ENCODE measurements at places on chromosomes 2 and 18. TPM values are rescaled to one million over a fixed set of nuclear protein-coding genes. Genes with fewer than 3 reads are reported as not detected.
A peak's percentile ranks its signal among the peaks of the same experiment; 100 is the strongest.

GRCh38 chr18:56167366-56167765, 471.0 kb downstream of the TXNL1 start:
- no peak for DNase-seq

Gene FOXI3
- total RNA-seq: not detected

- DNase-seq: no peak
These were observed 6.4 kb upstream of the RBM44 start for GRCh38 chr2:237791977-237792727.

Gene VWC2L
- not detected for total RNA-seq

Gene GFPT1
- 68.2 TPM for total RNA-seq

Gene RAX
- not detected for total RNA-seq

- no peak for DNase-seq
These were observed 19.8 kb downstream of the GRHL1 start for GRCh38 chr2:9971105-9971818.

DNA sequence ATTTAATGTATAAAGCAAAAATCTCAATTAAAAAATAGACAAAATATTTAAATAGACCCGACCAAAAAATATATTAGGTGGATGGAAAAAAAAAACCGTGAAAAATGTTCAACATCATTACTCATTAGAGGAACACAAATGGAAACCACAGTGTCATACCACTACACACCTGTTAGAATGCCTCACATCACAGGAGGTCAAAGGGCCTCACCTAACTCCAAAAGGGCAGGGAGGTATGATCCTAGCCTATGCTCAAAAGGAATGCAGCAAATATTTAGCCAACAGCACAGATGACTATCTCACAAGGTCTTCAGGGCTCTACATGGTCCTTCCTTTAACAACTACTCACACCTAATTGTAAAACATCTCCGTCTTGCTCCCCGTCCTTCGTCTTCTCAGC, 185.5 kb upstream of the SETBP1 start:
- no peak for DNase-seq

DNA sequence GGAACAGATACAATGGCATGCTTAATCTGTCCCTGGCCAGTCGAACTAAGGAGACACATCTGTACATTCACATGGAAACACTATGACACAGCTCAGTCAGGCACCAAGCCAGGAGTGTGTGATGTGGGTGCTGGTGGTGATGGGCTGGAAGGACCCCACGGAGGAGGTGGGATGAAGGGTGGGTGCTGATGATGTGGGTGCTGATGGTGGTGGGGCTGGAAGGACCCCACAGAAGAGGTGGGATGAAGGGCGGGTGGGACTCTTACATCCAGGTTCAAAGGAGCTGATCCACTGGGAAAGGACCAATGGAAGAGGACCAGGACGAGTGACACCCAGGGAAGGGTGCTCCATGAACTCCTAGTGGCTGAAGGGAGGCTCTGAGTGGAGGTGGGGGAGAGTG, 34.8 kb upstream of the ACAA2 start:
- DNase-seq: no peak

- no peak for DNase-seq
These were observed 31.1 kb downstream of the ONECUT2 start for GRCh38 chr18:57466307-57466706.

- peak; percentile 91 for DNase-seq
These were observed 77.8 kb downstream of the MBP start for GRCh38 chr18:77054606-77055428.

GRCh38 chr2:224143526-224143925, 104.4 kb upstream of the SERPINE2 start:
- no peak for DNase-seq

GRCh38 chr2:221104361-221104811, 467.7 kb downstream of the EPHA4 start:
- peak; percentile 67 for DNase-seq

Gene ANKRD29
- 72.0 TPM for total RNA-seq

GRCh38 chr2:52844701-52845423, 922.7 kb upstream of the CHAC2 start:
- no peak for DNase-seq

DNA sequence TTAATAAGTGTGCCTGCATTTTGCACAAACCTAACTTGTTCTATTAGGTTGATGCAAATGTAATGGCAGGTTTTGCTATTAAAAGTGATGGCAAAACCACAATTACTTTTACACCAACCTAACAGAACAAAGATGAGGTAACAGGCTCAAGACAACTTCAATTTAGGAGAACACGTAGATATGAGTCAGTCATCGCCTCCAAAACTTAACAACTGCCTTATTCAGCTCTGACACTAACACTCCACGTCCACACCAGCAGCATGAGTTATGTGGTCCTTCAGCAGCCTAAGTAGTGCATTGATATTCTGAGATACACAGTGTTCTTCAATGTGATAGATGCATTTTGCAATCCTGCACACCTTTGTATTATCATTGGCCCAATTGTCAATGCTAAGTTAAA, 1175.1 kb upstream of the ACVR2A start:
- DNase-seq: no peak

Gene CTDP1
- total RNA-seq: 23.0 TPM

GRCh38 chr18:23573020-23573419, 13.3 kb downstream of the NPC1 start:
- no peak for DNase-seq

DNA sequence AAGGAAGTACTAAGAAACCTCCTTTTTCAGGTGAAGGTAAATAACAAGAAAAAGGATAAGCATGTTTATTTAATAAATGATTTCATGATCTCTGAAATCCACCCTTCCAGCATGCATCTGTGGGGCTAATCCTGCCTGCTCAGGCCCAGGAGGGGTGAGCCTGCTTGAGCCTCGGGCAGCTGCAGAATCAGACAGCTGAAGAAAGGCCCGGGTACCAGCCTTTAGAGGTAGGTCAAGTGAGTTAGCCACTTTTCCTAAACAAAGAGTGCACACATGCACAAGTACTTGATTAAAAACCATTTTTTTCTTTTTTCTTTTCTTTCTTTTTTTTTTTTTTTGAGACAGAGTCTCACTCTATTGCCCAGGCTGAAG, 25.7 kb upstream of the FZD7 start:
- no peak for DNase-seq

Gene IL18R1
- total RNA-seq: 26.5 TPM

GRCh38 chr2:143474586-143474985, 345.4 kb downstream of the ARHGAP15 start:
- DNase-seq: no peak

All from upper lobe of right lung (tissue), 1 donor.